ENCODE measurements at places on chromosomes 2 and 18.

- no peak for DNase-seq
Measured at GRCh38 chr2:177316756-177317155, 52.2 kb upstream of the NFE2L2 start.

DNA sequence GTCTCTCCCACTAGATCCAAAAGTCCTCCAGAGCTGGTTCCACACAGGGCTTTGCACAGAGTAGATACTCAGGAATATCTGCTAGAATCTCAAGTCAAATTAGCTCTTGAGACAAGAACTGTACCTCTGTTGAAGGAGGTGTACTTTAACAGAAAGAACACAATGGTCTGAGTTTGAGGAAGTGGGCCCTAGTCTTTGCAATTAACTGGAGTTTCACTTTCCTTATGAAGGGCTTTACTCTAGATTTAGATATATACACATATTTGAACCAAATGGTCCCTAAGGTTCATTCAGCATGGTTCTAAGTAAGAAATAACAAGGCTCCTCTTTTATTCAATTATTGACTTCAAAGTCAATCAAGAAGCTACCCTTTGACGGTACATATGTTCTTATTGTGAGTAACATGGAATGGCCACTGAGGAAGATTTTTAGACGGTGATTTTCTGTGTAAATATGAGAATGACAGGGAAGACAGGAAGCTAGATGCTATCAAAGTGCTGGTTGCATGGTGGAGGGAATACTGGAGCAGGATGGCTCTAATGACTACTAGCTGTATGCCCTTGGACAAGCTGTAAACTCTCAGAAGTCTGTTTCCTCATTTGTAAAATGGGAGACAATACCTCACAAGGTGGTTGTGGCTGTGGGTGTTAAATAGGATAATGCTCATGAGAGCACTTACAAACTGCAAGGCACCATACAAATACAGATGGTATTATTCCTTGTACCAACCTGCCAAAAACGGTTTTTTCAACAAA is 73.5 kb upstream of the SERTAD2 start:
- no peak for DNase-seq

DNA sequence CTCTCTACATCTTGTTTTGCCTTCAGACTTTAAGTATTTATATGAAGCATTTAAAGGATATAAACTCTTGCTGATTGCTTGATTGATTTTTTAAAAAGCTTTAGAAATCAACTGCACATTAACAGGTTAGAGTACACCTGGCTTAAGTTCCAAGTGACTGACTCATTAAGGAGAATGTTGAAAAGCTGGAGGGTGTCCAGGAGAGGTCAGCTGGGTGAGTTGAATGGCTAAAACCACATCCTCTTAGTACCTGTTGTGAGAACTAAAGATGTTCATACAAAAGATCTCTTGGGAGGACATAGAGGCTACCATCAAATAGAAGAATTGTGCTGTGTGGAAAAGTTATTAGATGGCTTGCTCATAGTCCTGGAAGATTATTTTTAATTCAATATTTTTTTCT is 206.8 kb downstream of the TXNL1 start:
- no peak for DNase-seq

DNA sequence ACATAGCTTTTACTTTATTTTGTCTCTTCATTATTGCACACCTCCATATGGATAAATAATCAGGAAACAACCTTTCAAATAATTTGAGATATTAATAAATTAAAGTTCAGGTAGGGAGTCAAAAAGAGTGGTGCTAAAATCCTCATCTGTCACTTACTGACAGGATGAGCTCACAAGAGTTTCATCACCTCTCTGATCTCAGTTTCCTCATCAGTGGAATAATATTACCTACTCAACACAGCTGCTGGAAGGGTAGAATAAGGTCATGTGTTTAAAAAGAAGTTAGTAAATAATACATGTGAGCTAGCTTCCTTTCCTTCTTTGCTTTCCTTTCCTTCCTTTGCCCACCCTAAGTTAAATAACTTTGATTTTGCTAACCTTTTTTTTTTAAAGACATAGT is 61.9 kb downstream of the RDH14 start:
- DNase-seq: no peak

DNA sequence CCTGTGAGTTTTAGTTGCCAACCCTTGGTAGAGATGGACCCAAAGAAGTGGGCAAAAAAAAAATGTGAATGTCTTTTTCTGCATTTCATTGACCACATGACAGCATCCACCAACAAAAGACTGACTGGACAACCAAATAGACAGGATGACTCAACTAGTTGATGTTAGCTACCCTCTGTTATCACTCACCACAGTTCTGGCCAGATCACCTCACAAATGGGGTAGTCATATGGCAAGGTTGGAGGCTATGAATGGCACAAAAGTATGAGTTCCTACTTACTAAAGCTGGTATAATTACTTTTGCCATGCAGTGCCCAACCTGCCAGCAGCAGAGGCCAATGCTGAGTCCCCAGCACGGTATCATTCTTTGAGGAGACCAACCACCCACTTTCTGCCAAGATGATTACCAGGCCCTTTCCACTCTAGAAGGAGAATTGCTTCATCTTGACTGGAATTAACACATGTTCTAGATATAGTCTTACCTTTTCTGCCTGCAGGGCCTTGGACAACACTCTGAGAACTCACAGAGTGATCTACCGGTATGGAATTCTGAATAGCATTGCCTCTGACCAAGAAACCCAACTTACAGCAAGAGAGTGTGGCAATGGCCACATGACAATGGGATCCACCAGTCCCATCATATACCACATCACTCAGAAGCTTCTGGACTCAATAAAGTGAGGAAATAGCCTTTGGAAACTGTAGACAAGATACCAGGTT is 20.1 kb upstream of the TCF7L1 start:
- no peak for DNase-seq

DNA sequence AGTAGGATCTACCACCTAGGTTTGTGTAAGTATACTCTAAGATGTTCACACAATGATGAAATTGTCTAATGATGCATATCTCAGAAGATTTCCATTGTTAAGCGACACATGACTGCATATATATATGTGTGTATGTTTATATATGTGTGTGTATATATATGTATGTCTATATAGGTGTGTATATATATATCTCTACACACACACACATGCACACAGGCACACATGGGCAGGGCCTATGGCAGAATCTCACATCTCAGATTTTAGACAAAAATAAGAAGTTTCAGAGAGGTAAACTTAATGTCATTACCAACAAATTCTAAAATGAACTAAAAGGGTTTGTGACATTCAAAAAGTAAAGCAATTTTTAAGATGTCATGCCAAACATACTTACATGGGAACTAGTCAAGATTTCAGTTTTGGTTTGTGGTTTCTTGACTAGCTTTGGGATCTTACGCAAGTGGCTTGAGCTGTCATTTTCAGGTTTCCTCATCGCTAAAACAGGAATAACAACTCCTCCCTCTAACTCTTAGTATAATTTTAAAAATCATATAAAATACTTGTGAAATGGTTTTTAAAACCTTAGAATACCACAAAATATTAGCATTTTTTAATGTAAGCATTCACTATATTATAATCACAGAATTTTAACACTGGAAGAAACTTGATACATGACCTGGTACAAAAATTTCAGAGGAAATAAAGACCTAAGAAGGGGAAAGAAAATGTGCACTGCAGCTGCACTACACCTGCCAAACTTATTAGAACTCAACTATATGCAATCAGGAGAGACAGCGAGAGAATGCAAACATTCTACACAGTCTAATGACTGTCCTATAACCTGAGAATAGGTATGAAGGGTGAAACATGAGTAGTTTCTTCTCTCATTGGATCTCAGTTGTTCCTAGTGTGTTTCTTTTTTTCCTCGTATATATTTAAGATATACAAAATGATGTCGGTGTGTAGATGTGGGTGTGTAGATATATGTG is 75.7 kb downstream of the TTC21B start:
- DNase-seq: no peak

DNA sequence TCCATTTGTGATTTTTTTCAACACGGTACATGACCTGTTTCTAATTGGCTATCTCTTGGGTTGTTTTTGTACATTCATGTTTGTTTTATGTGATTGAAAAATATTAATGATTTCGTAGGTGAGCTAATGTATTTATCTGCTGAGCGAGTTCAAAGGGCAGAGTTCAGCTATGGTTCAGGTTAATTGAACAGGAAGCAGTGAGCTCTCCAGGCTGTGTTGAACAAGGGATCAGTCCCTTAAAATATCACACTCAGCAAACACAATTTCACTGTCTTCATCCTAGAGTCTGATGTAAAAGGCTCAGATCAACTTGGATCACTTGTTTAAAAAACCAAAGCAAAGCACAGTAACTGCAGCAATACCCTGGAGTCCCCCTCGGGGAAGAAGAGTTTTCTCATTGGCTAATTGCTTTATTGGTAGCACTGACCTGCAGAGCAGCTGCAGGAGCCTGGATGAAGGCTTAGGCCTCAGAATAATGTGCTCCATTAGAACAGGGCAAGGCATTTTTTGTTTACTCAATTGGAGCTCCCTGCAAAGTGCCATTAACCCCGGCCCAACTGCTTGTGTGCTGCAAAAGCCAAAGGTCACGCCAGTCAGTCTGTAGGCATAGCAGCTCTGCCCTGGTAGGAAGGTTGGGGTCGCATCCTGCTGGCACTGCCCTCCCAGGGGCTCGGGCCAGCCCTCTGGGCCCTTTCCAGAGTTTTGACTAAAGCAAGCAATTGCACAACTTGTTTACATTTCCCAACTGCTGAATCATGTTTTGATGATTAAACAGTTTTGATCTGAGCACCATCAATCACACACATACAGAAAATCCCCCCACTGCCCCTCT is 10.5 kb downstream of the ONECUT2 start:
- no peak for DNase-seq

- DNase-seq: no peak
Measured at GRCh38 chr2:128594651-128594910, 275.9 kb upstream of the HS6ST1 start.

GRCh38 chr2:207235621-207236020 is 69.9 kb upstream of the KLF7 start:
- DNase-seq: no peak

All from iPS DF 19.7 (cell line).